AG09309 (cell line): ENCODE measurements at places on chromosomes 5 and 9.

DNA sequence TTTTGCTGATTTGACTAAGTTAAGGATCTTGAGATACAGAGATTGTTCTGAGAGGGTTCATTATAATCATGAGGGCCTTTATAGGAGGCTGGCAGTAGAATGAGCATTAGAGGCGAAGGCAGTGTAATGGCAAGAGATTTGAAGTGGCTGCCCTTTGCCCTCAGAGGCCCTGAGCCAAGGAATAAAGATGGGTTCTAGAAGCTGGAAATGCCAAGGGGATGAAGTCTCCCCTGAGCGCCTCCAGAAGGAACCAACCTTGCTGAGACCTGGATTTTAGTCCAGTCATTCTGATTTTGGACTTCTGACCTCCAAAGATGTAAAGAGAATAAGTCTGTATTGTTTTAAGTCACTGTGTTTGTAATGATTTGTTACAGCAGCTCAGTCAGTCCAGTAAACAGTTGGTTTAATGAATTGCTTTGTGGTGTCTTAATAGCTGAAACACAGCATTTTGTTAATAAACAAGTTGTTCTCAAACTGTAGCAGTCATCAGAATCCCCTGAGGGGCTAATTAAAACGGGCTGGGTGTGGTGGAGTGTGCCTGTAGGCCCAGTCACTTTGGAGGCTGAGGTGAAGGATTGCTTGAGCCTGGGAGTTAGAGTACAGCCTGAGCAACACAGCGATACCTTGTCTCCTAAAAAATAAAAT is 23.2 kb downstream of the GLRX start:
- DNase-seq, result no peak

DNA sequence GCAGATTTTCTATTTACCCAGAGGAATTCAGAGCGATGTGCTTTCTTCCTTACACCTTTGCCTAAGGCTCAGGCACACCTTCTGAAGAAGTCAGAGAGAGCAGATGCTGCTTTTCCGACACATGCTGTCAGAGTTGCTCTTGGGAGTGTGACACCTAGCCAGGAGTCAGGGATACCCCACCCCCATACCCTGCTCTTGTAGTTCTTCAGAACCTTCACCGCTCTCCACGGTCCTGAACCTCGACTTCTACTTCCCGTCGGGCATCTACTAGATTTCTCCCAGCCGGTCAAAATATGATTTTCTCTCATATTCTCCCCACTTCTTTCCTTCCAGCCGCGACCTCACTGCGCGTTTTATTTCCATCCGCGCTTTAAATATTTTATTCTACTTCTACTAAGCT is 1.7 kb downstream of the GRIN3A start:
- no peak for DNase-seq

DNA sequence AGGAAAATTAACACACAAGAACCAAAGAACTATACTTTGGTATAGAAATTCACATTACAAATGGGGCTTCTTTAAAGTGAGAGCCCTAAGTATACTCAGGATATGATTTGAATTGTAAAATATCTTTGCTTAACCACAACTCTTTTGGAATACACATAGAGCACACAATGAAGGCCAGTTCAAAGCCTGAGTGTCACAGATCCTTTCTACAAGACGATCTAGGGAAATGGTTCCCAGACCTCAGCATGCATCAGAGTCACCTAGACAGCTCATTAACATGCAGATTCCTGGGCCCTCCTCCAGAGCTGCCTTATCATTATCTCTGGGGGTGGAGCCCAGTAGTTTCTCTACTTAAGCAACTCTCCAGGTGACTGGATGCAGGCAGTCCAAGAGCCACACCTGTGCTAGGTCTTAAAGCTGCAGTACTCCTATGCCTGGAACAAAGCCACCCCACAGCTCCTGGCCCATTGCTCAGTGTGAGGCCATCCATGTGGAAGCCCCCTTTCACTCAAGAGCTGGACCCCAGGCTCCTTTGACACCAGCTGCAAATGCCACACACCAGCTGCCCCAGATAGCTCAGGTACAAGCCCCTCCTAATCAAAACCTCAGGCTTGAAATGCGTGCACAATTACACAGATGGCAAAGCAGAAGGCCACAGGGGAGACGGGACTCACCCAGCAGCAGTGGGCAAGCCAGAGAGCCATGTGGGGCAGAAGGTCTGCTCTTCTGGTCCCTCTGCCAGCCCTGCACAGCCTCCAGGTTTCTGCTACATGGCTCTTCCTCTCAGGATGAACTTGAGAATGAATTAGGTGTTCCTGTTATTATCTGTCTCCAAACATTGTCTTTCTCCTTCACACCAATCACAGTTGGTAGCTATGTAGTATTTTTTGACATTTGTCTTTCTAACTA is 106.1 kb downstream of the SH3TC2 start:
- no peak for DNase-seq

- no peak for DNase-seq
These were observed 21.5 kb upstream of the ASS1 start for GRCh38 chr9:130423272-130423671.

DNA sequence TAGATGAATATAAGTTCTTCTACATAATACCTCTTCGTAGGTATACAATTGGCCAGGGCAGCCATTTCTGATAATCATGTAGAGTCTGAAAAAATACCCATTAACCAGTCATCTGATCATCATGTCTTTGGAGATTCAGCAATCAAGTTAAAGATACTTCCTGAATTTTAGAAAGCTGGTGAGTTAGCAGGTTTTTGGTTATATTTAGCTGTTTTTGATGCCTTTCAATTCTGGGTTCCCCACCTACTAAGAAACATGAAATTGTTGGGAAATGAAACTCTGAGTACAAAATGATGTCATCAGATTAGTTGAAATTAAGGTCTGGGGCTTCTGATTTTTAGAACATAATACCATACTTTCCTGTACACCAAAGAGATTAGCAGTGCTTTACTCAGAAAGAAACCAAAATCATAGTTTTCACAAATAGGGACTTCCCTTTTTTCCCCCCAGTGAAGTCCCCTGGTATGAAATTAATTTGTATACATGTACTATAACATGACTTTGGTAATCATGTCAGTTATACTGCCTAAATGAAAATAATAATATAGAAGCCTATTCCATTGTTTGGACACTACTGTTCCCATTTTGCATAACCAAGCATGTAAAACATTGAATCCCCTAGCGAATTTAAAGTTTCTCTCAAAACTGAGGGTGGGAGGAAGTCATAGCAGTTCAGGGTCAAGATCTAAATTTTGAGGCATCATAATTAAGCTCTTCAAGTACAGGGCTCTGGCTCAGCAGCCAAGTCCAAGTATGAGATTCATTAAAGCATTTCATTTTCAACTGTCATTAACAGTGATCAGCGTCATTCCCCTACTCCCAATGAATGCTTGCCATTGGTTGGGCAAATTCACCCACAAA is 17.9 kb downstream of the PRLR start:
- DNase-seq, result no peak

DNA sequence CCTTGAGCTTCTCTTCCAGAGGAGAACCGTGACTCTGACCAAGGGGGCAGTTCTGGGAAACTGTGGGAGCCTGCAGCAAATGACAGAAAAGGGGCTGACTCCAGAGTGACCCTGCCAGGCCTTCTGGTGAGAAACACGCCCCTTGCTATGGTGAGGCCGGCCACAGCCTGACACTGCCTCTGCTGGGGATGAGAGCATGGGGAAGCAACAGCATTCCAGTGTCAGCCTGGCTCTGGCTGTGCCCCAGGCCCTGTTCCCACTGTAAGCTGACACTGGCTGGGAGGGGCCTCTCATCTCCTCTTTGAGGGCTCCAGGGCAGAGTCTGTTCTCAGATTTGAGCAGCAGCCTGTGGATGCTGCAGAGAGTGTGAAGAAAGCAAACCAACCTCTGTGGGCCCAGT is 180.0 kb upstream of the IL12B start:
- DNase-seq, result peak; percentile 58

- no peak for DNase-seq
These were observed 163.9 kb upstream of the SH3GL2 start for GRCh38 chr9:17414986-17415385.

- no peak for DNase-seq
These were observed 280.7 kb downstream of the RFX3 start for GRCh38 chr9:3244963-3245653.

- DNase-seq, result no peak
These were observed 20.0 kb downstream of the MTRR start for GRCh38 chr5:7888901-7889300.

GRCh38 chr5:1298723-1299510 is 4.0 kb upstream of the TERT start:
- no peak for DNase-seq

GRCh38 chr9:107281184-107281583 is 1.9 kb upstream of the RAD23B start:
- DNase-seq, result no peak

DNA sequence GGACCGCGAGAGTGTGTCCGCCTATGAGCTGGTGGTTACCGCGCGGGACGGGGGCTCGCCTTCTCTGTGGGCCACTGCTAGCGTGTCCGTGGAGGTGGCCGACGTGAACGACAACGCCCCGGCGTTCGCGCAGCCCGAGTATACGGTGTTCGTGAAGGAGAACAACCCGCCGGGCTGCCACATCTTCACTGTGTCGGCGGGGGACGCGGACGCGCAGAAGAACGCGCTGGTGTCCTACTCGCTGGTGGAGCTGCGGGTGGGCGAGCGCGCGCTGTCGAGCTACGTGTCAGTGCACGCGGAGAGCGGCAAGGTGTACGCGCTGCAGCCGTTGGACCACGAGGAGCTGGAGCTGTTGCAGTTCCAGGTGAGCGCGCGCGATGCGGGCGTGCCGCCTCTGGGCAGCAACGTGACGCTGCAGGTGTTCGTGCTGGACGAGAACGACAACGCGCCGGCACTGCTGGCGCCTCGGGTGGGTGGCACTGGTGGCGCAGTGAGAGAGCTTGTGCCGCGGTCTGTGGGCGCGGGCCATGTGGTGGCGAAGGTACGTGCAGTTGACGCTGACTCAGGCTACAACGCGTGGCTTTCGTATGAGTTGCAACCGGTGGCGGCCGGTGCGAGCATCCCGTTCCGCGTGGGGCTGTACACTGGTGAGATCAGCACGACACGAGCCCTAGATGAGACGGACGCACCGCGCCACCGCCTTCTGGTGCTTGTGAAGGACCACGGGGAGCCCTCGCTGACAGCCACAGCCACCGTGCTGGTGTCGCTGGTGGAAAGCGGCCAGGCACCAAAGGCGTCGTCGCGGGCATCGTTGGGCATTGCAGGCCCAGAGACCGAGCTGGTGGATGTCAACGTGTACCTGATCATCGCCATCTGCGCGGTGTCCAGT is 1.8 kb downstream of the PCDHA7 start:
- DNase-seq, result no peak

GRCh38 chr5:21688655-21689054 is 1164.5 kb downstream of the CDH12 start:
- DNase-seq, result no peak

GRCh38 chr5:119264186-119264585 is 91.6 kb upstream of the TNFAIP8 start:
- no peak for DNase-seq

GRCh38 chr9:35257986-35258659 is 96.3 kb downstream of the UNC13B start:
- no peak for DNase-seq

DNA sequence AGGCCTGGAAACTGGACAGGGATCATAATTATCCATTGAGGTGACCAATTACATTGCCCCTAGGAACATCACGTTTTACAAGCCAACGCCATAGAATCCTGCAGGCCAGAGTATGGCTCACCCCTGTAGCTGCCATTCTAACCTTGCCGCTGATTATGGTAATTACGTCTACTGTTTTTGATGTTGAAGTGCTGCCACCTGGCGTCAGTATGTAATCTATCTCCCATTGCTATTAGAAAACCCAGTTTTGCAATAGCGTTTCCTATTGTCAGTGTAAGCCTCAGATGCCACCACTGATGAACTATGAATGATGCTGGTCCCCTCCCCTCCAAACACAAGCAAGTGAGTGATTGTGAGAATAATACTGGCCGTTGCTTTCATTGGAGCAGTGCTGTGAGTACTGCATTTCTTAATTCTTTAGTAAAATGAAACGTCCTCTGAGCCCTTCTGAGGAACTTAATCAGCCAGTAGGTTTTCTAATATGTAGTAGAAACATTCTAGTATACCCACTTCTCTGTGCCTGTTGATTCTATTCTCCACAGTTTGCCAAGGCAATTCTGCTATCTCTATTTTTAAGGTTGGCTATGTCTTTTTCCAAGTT is 100.5 kb upstream of the NMUR2 start:
- peak; percentile 14 for DNase-seq

DNA sequence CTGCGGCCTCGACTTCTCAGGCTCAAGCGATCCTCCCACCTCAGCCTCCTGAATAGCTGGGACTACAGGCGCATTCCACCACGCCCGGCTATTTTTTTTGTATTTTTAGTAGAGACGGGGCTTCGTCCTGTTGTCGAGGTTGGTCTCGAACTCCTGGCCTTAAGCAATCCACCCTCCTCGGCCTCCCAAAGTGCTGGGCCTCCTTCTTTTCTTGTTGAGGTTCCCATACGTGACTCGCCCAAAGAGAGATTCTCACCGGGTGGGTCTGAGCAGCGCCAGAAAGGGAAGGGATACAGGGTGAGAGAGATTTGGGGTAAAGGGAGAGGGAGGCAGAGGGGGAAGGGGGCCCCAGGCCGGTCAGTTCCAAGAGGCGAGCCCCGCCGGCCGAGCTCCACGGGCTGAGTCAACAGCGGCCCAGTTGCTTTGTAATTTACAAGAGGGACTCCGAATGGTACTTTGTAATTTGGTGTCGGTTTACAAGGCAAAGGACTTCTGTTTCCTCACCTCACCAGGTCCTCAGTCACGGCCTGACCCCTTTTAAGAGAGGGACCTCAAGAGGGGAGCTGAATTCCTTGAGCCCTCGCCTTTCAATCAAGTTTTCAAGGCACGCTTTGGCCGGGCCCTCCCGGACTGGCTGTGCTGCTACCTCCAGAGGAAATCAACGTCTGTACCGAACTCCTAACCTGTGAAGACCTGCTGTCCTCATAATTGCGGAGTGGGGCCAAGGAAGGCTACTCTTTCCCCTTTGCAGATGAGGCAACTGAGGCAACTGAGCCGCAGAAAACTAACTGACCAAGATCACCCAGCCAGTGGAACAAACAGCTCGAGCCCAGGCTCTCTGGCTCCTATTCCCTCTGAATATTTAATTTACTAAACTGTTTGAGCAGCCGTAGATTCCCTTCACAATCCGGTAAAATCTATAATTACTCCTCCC is 3.3 kb upstream of the DMRT2 start:
- no peak for DNase-seq

DNA sequence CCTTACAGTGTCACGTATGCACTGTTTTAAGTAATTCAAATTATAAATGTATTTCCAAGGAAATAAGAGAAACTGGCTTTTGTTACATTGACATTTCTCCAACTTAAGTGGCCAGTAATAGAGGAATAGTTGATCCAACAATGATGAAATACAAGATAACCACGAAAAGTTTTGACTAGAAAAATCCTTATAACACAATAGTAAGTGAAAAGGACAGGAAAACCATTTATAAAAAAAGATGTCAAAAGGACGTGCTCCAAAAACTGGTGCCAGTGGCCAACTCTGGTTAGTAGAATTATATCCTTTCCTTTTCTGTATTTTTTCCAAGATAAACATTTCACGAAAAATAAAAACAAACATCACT is 210.9 kb downstream of the GAPVD1 start:
- no peak for DNase-seq

- no peak for DNase-seq
These were observed 66.8 kb downstream of the TBCA start for GRCh38 chr5:77709340-77709739.
